ENCODE measurements at places on chromosomes 5 and 9. TPM values are rescaled to one million over a fixed set of nuclear protein-coding genes. Genes with fewer than 3 reads are reported as not detected.

INSL6 gene
- not detected for total RNA-seq

CAMK4 gene
- total RNA-seq: 130 TPM

DOK3 gene
- 3.0 TPM for total RNA-seq

RAI14 gene
- 29.3 TPM for total RNA-seq

SPATA31A3 gene
- not detected for total RNA-seq

PCDHGB1 gene
- 7.8 TPM for total RNA-seq

NPR3 gene
- total RNA-seq: 19.3 TPM

SH3RF2 gene
- 0.31 TPM for total RNA-seq

PCDHGA8 gene
- total RNA-seq: 8.0 TPM

GPX3 gene
- 12.3 TPM for total RNA-seq
